ENCODE measurements at places on chromosomes 6 and 20. TPM values are rescaled to one million over a fixed set of nuclear protein-coding genes. Genes with fewer than 3 reads are reported as not detected.

The OTOR gene
- total RNA-seq, result not detected

The VWA7 gene
- 1.2 TPM for total RNA-seq

The FLOT1 gene
- 154 TPM for total RNA-seq

The PPP1R16B gene
- 10.1 TPM for total RNA-seq

The RRAGD gene
- 65.2 TPM for total RNA-seq

The SPATS1 gene
- not detected for total RNA-seq

The HLA-DMB gene
- total RNA-seq, result 82.9 TPM

The SLC22A16 gene
- not detected for total RNA-seq

The SLC32A1 gene
- not detected for total RNA-seq

The ANGPT4 gene
- total RNA-seq, result 0.40 TPM

The GRM1 gene
- total RNA-seq, result 0.67 TPM

The FAM184A gene
- total RNA-seq, result 19.5 TPM

DNA sequence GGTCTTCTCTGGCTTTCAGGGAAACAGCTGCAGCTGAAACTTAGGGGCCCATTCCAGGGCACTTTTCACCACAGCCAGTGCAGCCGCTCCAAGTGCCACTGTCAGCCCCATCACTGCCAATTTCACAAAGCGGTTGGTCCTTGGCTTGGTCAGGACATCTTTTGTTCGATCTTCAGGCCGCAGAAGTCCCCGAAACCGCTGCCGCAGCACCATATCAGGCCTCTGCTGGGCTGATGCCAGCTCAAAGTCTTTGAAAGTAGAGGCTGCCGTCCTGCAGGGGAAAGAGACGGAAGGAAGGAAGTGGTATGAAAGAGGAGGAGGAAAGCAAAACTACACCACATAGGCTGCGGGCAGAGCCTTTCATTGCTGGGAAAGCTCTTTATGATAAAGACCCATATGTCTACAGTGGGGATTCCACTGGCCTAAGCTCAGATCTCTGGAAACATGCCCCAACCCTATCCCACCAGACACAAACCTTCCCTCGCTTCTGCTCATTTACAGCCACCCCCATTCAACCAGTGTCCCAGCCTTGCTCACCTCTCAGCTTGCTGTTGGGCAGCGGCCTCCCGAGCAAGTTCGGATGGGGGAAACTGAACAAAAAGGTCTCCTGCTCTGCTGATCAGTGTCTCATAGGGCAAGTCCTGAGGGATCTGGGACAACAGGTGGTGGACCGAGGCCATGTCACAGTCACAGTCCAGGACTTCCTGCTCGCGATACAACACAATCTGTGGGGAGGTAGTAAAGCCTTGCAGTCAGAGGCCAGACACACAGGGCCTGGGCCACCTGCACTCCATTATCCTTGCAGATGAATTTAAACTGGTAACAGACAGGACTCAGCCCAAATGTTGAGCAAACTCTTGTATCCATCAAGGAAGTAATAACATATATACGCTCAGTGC, 23.5 kb downstream of the TBC1D20 start:
- H3K27me3 ChIP-seq, result no peaks in the 10 kb centered on the region
- no peak for DNase-seq
- no peaks in the 10 kb centered on the region for H3K4me1 ChIP-seq
- peak overlapping the region; percentile 4 for H3K27ac ChIP-seq
- no peak overlapping the region for H3K4me3 ChIP-seq

GRCh38 chr20:58137651-58138265, 90.7 kb downstream of the ANKRD60 start:
- no peak overlapping the region for H3K4me3 ChIP-seq
- no peak overlapping the region for H3K27ac ChIP-seq
- no peak for DNase-seq
- no peaks in the 10 kb centered on the region for H3K36me3 ChIP-seq

DNA sequence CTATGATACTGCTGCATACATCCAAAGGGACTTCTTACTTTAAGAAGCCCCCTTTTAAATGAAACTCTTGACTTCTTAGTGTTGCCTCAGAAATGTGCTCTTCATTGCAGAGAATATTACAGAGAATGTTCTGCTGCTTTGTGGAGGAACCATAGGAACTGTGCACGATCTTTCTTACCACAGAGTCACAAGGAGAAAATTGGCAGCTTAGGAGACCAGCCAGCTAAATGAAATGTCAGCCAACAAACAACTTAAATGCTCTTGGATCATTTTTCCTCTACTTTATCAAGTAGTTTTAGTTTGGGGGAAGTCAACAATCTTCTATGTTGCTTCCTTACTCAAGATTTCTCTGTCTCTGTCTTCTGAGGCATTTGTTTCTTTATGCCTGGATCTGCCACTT, 125.9 kb upstream of the MLIP start:
- peaks cover 32% of the 10 kb centered on the region for H3K4me1 ChIP-seq
- H3K27me3 ChIP-seq, result no peaks in the 10 kb centered on the region
- H3K27ac ChIP-seq, result no peak overlapping the region
- no peak for DNase-seq
- no peak overlapping the region for H3K4me3 ChIP-seq

DNA sequence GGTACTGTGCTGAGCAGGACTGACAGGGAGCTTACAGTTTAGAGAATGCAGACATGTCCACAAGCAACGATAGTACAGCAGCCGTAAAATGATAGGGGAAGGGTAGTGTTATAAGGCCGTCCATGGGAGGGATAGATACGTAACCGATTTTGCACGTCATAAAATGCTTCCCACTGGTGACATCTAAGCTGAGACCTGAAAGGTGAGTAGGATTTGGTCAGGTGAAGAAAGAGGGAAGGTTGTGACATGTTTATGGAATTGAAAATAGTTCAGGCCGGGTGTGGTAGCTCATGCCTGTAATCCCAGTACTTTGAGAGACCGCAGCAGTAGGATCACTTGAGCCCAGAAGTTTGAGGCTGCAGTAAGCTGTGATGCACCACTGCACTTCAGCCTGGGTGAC, 25.6 kb downstream of the SNX9 start:
- peaks cover 20% of the 10 kb centered on the region for H3K4me1 ChIP-seq
- H3K27ac ChIP-seq, result no peak overlapping the region
- no peak overlapping the region for H3K4me3 ChIP-seq
- no peaks in the 10 kb centered on the region for H3K27me3 ChIP-seq
- no peaks in the 10 kb centered on the region for H3K36me3 ChIP-seq

- no peaks in the 10 kb centered on the region for H3K4me1 ChIP-seq
- no peaks in the 10 kb centered on the region for H3K36me3 ChIP-seq
- H3K27me3 ChIP-seq, result no peaks in the 10 kb centered on the region
- H3K27ac ChIP-seq, result no peak overlapping the region
- no peak for DNase-seq
Measured at GRCh38 chr6:125008261-125008703, 46.0 kb downstream of the RNF217 start.

GRCh38 chr6:40674170-40674569, 87.0 kb upstream of the LRFN2 start:
- no peaks in the 10 kb centered on the region for H3K4me1 ChIP-seq
- no peak overlapping the region for H3K4me3 ChIP-seq
- H3K36me3 ChIP-seq, result no peaks in the 10 kb centered on the region
- DNase-seq, result no peak

- no peak overlapping the region for H3K4me3 ChIP-seq
- H3K4me1 ChIP-seq, result no peaks in the 10 kb centered on the region
- H3K27me3 ChIP-seq, result no peaks in the 10 kb centered on the region
- H3K27ac ChIP-seq, result no peak overlapping the region
Measured at GRCh38 chr6:116229287-116229913, 24.5 kb downstream of the TSPYL4 start.

- peak; percentile 38 for DNase-seq
- H3K36me3 ChIP-seq, result no peaks in the 10 kb centered on the region
- H3K4me3 ChIP-seq, result peak overlapping the region; percentile 10
- H3K27ac ChIP-seq, result no peak overlapping the region
- H3K27me3 ChIP-seq, result no peaks in the 10 kb centered on the region
- peaks cover 35% of the 10 kb centered on the region for H3K4me1 ChIP-seq
Measured at GRCh38 chr6:32086661-32087573, 22.2 kb downstream of the TNXB start.

DNA sequence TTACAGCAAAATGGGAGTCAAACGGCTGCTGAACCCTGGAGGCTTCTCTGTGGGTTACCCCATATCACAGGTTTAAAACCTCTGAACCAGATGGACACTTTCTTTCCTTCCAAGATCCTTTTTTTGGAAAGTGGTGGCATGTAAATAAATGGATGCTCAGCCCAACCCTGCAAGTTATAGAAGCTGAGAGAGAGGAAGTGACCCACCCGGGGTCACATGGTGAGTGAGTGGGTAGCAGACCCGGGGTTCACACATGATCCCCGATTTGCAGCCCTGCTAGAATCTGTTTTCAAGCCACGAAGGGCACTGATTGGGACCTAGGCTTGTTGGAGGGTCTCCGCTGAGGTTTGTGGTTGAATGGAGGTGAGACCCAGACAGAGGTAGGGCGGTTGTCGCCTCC, 32.0 kb downstream of the SIRPA start:
- H3K27ac ChIP-seq, result no peak overlapping the region
- no peaks in the 10 kb centered on the region for H3K4me1 ChIP-seq
- H3K27me3 ChIP-seq, result no peaks in the 10 kb centered on the region
- no peaks in the 10 kb centered on the region for H3K36me3 ChIP-seq
- no peak for DNase-seq
- H3K4me3 ChIP-seq, result no peak overlapping the region

GRCh38 chr6:45423824-45424450, 46.2 kb upstream of the SUPT3H start:
- peaks cover 30% of the 10 kb centered on the region for H3K27me3 ChIP-seq
- peak overlapping the region; percentile 83 for H3K27ac ChIP-seq
- no peaks in the 10 kb centered on the region for H3K36me3 ChIP-seq
- peaks cover 26% of the 10 kb centered on the region for H3K4me1 ChIP-seq
- DNase-seq, result peak; percentile 15

DNA sequence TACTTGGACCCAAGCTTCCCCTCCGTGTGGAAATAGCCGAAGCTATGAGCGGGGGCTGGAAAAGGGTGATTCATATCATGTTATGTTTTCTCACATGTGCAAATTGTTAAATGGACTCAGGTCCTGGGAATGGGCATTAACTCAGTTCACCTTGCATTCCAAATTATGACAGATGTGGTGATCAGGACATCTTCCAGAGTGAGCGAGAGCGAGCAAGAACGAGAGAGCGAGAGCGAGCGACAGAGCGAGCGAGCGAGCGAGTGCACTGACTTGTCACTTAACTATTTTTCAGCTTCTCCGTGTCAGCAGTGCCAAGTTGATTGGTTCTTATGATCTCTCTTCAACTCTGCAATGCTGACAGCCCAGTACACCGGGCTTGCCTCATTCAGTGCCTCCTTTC, 437.4 kb upstream of the NRSN1 start:
- H3K27ac ChIP-seq, result no peak overlapping the region
- no peaks in the 10 kb centered on the region for H3K36me3 ChIP-seq
- H3K4me1 ChIP-seq, result no peaks in the 10 kb centered on the region
- no peaks in the 10 kb centered on the region for H3K27me3 ChIP-seq
- DNase-seq, result no peak

DNA sequence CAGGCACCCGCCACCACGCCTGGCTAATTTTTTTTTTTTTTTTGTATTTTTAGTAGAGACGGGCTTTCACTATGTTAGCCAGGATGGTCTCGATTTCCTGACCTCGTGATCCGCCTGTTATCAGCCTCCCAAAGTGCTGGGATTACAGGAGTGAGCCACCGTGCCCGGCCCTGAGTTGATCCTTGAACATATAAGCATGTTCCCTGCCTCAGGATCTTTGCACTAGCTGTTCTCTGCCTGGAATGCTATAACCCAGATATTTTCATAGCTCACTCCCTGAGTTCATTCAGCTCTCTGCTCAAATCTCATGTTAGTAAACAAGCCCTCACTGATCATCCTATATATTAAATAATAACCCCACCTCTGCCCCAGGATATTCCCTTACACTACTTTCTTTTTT, 9.0 kb upstream of the DLK2 start:
- no peaks in the 10 kb centered on the region for H3K4me1 ChIP-seq
- H3K36me3 ChIP-seq, result no peaks in the 10 kb centered on the region
- H3K27ac ChIP-seq, result no peak overlapping the region
- no peak overlapping the region for H3K4me3 ChIP-seq
- no peaks in the 10 kb centered on the region for H3K27me3 ChIP-seq

- H3K36me3 ChIP-seq, result no peaks in the 10 kb centered on the region
- H3K27ac ChIP-seq, result no peak overlapping the region
- no peak for DNase-seq
- H3K27me3 ChIP-seq, result no peaks in the 10 kb centered on the region
- H3K4me3 ChIP-seq, result no peak overlapping the region
Measured at GRCh38 chr20:20130399-20130798, 78.1 kb downstream of the CFAP61 start.

DNA sequence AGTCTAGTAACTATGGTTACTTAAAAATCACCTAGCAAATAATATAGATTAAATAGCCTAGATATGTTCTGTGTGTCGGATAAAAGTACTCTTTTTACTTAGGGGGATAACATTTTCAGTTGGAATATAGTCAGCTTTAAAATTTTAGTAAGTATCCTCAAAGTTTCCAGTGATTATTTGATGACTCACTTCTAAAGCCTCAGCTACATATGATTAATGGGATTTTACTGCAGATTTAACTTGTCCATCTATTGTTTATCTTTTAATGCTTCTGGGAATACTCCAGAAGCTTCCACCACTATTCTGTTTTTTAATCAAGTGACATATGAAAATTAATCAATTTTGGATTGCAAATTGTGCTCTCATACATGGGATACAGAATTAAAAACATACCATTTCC, 8.7 kb upstream of the TENT5A start:
- no peaks in the 10 kb centered on the region for H3K36me3 ChIP-seq
- no peak overlapping the region for H3K4me3 ChIP-seq
- no peak for DNase-seq
- H3K4me1 ChIP-seq, result no peaks in the 10 kb centered on the region

DNA sequence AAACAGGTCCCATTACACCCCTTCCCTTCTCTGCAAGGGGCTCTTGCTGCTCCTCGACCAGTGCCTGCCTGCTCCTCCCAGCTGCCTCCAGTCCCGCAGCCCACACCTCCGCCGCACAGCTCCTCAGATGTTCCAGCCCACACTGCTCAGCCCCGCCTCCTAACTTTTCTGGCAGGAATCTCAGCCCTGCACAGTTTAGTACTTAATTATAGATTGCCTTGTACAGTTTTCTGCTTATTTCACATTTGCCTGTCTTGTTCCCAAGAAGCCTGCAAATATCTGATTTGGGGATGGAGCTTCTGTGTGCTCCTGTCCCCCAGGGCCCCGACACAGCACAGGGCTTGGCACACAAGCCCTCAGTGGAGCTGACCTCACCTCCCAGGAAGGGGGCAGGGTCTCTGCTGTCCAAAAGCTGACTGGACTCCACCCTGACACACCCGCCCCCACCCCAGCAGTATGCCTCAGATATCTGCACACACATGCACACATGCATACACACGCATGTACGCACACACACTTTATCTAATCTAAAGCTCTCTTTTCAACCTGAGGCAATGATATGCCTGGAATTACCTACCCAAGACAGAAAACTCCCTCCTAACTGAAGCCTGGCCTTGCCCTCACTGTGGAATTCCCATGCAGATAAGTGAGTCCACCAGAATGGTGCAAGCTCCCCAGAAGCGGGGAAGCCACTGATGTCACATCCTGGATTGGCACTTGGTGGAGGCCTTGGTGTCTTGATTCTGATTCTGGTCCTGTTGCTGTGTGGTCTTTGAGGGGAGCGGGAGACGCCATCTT, 1.2 kb upstream of the PNPLA1 start:
- DNase-seq, result peak; percentile 8
- peaks cover 3% of the 10 kb centered on the region for H3K4me1 ChIP-seq
- H3K4me3 ChIP-seq, result no peak overlapping the region
- H3K27me3 ChIP-seq, result no peaks in the 10 kb centered on the region
- H3K27ac ChIP-seq, result no peak overlapping the region

GRCh38 chr6:106152952-106153351, 66.8 kb downstream of the PRDM1 start:
- no peaks in the 10 kb centered on the region for H3K36me3 ChIP-seq
- no peak overlapping the region for H3K27ac ChIP-seq
- H3K4me1 ChIP-seq, result no peaks in the 10 kb centered on the region
- DNase-seq, result no peak
- H3K4me3 ChIP-seq, result no peak overlapping the region

Measured in thyroid gland (tissue), 4 donors.